ENCODE measurements at places on chromosomes 11 and 22. TPM values are rescaled to one million over a fixed set of nuclear protein-coding genes. Genes with fewer than 3 reads are reported as not detected.

- no peak for DNase-seq
Measured at GRCh38 chr11:73752216-73752867, 8.5 kb downstream of the RAB6A start.

DNA sequence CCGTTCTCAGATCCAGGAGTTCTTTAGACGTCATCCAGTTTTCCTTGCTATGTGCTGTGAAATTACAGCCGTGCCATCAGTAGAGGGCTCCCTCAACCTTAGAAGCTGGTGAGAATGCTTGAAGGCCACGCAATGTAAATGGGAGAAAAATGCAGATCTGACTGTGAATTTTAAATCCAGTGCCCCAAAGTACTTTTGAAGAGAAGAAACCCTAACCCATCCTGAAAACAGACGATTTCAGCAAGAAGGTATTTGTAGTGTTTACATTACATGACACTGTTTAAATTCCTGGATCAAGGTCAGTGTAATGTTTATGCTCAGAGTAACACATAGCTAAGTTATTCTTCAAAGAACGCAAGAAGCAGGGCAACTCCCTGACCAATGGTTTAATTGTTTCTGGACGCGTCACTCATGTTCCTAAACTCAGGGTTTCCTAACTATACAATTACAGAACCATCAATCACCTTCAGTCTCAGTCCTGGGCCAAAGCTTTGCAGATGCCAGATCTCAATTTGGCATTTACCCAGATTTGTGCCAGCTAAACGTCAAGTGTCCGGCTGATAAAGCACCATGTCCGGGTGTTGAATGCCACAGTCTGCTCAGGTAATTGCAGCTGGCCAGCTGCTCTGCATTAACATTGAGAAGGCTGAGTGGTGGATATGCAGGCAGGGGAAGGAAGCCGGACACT lies 38.2 kb downstream of the ADAMTS8 start:
- DNase-seq: no peak

C22orf42 gene
- not detected for total RNA-seq

GRCh38 chr22:45398214-45398613 lies 15.2 kb downstream of the SMC1B start:
- DNase-seq: no peak

DNA sequence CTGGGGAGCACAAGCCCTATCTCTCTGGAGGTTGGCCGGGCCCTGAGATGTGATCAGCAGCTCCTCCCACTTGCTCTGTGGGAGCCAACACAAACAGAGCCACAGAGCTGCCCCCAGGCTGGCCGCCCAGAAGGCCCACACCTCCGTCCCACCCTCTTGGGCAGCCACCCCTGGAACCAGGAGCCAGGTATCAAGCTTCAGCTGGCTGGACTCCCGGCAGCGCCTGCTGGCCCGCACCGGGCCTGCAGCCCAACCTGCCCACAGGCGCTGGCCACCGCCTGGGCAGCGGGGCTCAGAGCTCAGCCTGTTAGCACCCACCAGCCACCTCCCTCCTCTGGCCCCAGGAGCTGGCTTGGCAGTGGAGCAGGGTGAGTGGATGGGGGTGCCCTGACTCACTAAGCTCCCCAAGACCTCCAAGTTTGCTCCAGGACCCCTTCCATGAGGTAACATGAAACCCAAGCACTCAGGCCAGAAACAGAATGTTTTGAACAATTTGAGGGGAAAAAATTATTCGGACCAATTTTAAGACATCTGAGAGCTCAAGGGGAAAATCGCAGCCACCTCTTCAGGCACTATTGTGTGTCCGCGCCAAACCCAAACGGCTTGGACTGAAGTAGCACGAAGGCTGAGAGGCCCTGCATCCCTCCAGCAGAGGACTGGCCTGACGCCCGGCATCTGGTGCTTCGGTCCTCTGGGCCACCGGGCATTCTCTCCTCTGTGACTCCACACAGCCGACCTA lies 450.8 kb downstream of the SOX6 start:
- no peak for DNase-seq

FXYD2 gene
- total RNA-seq: 0.26 TPM

DNA sequence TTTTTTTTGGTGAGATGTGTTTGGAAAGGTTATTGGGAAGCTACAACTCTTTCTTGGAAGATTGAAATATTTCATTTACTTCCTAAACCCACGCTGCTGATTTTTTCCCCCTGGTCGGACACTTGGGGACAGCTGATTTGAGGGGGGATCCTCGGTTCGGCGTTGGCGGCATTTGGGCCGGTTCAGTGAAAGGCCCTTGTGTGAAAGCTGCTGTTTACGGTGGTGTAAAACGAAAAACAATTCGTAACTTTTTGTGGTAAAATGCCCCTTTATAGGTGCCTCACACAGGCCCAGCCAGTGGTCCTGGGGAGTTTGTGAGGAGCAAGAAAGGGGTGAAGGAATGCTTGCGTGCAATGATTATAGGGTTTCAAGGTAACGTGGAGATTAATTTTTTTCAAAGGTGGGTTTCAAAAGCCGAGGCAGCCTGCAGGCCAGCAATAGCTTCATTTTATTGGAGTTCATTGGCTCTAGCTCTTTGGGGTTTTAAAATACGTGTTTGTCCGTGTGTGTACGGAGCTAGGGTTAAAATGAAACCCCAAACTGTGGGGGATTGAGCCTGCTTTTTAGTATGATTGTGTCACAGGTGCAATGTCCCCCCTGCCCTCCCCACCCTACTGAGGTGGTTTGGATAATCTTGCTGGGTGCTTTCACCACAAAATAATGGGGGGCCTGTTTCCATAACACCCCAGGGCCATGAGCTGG lies 77.2 kb upstream of the PPARA start:
- DNase-seq: no peak

DNA sequence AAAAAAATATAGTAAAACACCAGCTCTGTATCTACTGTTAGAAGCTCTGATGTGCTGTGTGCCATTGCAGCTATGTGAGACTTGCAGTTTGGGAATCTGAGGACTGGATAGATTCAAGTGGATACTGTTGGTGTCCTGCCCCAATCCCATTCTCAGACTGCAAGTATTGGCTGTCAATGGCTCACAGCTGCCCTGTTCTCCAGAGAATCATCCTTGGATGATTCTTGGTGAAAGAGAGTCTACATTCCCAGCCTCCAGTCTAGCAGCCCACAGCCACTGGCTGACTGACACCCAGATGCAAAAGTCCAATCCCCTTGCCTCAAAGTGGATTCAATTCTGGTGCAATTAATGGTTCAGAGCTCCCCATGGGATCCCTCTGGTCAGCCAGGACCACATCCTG lies 206.1 kb upstream of the MTNR1B start:
- no peak for DNase-seq

- no peak for DNase-seq
Measured at GRCh38 chr22:49432211-49432896, 395.3 kb downstream of the BRD1 start.

DNA sequence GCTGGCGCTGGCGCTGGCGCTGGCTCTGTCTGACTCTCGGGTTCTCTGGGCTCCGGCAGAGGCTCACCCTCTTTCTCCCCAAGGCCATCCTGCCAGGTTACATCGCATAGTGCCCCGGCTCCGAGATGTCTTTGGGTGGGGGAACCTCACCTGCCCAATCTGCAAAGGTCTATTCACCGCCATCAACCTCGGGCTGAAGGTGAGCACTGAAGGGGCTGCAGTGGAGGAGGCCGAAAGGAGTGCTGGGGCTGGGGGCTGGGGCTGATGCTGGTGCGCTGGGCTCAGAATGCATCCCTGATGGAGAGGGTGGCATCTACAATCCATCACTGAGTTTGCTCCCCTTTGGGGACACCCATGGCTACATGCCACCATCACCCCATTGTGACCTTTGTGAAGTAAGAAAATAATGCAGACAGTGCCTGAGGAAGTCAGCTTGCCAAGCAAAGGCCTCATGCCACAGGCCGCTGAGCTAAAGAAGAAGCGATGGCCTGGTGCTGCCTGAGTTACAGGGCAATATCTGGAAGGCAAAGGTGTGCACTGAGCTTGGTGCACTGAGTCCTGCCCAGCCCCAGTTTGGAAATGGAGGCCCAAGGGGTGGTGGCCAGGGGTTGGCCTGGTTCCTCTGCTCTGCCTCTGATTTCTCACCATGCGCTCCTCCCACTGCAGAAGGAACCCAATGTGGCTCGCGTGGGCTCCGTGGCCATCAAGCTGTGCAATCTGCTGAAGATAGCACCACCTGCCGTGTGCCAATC lies 620 bp downstream of the SMPD1 start:
- DNase-seq: no peak

MYBPC3 gene
- total RNA-seq: not detected

TSGA10IP gene
- total RNA-seq: 2.7 TPM

DNA sequence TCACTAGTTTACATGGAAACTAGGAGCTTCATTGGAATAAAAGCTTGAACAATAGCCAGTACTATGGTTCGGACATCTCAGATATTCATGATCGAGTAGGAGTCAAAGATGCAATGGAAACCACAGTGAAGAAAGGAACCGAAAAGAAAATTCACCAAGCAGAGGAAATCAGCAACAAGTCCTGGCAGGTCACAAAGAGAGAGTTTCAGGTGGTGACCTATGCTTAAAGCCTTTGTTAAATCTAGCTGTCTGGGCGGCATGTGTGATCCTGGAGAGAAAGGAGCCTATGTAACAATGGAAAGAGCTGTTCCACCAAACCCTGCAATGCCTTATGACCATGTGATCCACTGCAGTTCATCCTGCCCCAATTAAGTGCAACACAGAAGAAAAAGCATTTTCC lies 68.9 kb upstream of the POU2AF2 start:
- no peak for DNase-seq

DNA sequence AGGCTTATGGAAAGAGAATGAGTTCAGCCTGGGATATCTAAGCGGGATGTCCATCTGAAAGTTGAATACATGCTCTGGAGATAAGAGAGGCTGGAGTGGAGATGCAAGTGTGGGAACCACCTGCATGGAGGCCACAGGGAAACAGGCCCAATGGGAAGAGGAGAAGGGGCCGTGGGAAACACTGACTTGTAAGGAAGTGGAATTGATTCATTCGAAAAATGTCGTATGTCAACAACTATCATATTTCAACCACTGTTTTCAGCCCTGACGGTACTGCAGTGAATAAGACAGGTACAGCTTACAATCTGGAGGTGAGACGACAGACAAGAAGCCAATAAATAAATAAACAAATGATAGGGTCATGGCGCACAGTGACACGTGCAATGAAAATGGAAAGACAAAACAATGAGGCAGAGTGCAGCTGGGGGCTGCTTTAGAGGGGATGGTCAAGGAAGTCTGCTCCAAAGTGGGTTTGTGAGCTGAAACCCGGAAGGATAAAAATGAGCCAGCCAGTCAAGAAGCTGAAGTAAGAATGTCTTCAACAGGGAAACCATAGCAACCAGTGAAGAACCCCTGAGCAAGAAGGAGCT lies 35.9 kb downstream of the EFCAB6 start:
- no peak for DNase-seq

ZNHIT2 gene
- 8.0 TPM for total RNA-seq

MUC6 gene
- not detected for total RNA-seq

GRCh38 chr11:13367115-13367514 lies 89.5 kb downstream of the BMAL1 start:
- no peak for DNase-seq

- no peak for DNase-seq
Measured at GRCh38 chr11:111265421-111265820, 19.9 kb downstream of the POU2AF2 start.

LRRC56 gene
- total RNA-seq: 2.1 TPM

GRCh38 chr11:124817036-124817435 lies 16.8 kb upstream of the MSANTD2 start:
- no peak for DNase-seq

DNA sequence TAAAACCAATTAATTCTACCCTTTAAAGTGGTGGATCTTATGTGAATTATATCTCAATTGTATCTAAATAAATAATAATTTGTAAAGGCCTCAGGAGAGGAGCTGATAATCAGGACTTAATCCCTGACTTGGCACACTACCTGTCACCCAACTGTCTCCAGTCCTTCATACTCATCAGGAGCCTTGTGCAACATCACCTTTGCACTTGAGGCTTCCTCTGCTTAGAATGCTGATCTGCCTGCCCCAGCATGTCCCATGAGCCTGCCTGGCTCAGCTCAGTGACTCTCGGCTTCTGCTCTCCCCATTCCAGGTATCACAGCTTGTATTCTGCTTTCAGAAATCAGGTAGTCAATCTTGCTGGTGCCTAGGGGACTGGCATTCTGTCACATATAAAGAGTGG lies 43.9 kb upstream of the PRODH start:
- no peak for DNase-seq
